Stimulated activated CD4-positive, alpha-beta T cell treated with anti-CD3 and anti-CD28 coated beads, Interleukin-4, amount 100 ng/mL, for 24 hours (primary cell): ENCODE measurements at places on chromosomes 13 and 19.
A peak's percentile ranks its signal among the peaks of the same experiment; 100 is the strongest.

DNA sequence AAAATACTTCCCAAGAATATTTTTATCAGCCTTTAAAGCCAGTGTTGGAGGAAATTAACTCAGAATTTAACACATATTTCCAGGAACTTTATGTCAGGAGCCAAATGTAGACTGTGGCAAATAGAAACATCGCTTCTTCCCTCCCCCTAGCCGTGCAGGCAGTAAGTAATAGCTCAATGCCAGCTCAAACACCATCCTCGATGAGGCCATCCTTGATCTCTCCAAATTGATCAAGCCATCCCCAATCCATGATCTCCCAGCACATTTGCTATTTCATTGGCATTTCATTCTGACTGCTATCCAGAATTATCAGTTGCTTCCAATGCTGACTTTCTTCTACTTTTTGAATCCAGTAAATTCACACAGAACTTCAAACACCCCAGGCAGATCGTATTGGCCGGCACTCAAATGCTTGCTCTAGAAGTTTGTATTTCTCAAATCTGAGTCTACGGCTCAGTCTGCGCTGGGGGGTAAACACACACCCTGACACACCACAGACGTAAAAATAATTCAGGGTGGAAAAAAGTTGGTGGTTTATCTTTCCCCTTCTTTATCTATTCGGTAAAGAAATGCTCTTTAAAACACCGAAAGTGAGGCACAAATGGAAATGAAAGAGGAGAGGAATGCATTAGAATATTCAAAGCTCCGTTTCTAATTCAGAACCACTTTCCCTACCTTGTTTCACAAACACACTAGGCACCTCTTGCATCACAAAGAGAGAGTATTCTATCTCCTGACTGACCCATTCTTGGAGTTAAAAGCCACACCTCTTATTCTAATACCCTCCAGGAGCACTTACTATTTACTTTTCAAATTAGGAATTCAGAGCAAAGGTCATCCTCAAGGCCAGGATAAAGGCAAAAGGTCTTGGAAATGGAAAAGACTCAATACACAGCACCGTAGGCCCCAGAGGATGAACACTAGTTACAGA is 991 bp downstream of the OBI1 start:
- DNase-seq: no peak

- peak; percentile 25 for DNase-seq
Measured at GRCh38 chr19:57280962-57281400, 696 bp downstream of the ZNF460 start.

DNA sequence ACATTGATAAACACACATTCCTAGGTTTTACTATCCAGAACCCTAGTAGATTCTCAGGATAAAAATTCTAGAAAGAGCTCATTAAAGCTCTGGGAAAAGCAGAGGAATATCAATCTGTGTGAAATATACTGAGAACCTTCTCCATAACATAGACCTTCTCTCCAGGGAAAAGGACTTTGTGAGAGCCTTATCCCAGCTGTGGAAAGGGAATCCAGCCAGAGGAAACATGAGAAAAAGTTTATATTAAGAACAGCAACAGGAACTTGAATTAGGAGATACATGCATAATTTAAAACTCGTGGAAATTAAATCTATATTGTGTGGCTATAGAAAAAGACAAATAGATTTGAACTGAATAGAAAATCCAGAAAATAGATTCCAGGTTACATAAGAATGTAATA is 1639.9 kb downstream of the EFNB2 start:
- no peak for DNase-seq

DNA sequence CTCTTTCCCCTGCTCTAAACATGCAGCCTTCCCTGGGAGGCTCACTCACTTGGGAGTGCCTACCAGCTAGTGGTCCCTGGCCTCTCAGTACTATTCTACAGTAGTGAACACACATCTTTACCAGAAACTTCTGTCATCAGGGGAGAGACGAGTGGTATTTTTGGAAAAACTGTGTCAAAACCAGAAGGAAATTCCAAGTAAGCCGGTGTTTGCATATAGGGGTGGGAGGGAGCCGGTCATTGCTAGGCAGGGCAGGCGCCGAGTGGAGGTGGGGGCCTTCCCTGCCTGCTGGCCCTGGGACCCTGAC is 7.0 kb downstream of the RPS9 start:
- no peak for DNase-seq

GRCh38 chr13:80340651-80341100 is 250 bp downstream of the SPRY2 start:
- no peak for DNase-seq

GRCh38 chr19:2782329-2782935 is 641 bp downstream of the SGTA start:
- DNase-seq: peak; percentile 28

- DNase-seq: no peak
Measured at GRCh38 chr19:49155820-49156346, 687 bp upstream of the HRC start.

- DNase-seq: peak; percentile 62
Measured at GRCh38 chr19:33064792-33065550, at the start of gene RHPN2. Gene RHPN2 (minus strand): TSS chr19:33064888. CDS start chr19:33064852, 36 bp downstream.

- no peak for DNase-seq
Measured at GRCh38 chr13:88526186-88526852, 855.1 kb downstream of the SLITRK5 start.

DNA sequence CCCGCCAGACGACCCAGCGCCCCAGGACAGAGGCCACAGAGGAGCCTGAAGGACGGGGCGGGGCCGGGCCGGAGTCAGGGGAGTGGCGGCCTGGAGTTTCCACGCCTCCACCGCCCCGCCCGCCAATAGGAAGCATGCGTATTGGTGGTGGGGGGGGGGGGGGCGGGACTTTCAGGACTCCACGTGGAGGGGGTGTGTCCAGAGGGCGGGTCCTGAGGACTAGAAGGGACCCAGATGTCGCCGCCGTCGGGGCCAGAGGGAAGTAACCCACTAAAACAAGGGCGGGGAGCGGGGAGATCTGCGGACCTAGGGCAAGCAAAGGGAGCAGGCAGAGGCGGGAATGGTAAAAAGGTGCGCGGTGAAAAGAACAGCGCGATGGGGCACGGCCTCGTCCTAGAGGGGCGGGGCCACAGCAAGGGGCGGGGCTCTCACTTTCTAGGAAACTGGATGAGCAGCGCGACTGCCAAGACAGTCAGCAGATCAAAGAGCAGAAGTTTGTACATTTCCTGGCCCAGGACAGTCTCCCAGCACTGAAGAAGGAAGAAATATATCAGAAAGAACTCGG is 2.8 kb upstream of the LENG1 start:
- peak; percentile 83 for DNase-seq

GRCh38 chr13:106088085-106088484 is 447.4 kb downstream of the EFNB2 start:
- no peak for DNase-seq

DNA sequence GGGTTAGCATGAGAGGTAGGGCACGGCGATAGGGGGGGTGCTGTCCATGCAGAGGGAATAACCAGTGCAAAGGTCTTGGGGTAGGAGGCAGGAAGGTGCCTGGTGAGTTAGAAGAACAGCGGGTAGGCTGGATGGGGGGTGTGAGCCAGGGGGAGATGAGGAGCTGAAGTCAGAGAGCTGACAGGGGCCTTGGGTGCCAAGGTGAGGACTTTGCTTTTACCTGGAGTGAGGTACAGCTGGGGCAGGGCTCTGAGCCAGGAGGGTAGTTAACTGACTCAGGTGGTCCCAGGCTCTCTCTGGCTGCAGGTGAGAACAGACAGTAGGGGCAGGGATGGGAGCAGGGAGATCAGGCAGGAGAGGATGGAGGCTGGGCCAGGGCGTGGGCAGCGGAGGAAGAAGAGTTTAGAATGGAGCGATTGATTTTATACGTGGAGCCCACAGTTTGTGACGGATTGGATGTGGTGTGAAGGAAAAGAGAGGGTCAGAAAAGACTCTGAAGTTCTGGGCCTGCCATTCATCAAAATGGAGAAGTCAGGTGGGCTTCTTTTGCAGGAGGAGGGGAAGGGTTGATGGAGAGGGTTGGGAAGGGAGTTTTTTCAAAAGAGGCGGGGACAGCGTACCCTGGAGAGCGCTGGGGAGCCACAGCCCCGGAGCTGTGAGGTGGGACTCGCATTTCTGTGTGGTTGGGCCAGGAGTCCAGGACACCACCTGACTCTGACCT is 1.2 kb upstream of the GRAMD1A start:
- DNase-seq: no peak

GRCh38 chr13:103960001-103960400 is 893.8 kb upstream of the SLC10A2 start:
- no peak for DNase-seq

- DNase-seq: peak; percentile 70
Measured at GRCh38 chr19:55353803-55354697, 469 bp downstream of the COX6B2 start.

DNA sequence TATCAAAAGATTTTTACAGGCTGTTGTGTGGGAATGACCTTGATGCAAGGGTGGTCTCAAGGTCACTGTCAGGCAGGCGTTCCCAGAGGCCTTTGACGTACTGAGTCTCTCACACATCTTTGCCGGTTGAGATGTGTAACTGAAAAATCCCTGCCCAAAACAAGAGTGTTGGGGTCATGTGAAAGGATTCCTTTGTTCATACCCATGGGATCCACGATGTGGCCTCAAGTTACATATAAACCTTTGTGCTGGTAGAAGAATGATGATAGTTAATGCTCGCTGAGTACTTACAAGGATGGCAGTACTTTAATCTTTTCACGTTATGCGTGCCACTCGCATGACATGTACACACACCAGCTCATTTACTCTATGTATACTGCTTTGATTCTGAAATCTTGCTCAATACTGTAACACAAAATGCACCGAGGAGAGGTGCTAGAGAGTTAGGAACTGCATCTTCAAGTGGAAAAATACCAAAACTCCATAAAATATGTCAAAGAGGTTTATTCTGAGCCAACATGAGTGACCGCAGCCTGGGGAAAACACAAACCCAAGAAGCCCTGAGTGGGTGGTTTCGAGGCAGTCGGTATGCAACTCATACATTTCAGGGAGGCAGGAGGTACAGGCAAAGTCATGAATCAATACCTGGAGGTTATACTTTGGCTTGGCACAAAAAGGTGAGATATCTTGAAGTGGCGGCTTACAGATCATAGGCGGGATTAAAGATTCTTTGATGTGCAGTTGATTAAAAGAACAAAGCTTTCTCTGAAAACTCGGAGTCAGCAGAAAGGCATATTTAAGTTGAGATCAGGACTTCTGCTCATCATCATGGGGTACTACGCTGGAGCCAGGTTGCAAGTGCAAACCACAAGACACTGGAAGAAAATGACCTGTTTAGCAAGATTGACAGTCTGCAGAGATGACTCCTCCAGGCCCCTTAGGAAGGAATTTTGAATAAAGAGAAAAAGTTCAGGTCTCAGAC is 87.4 kb upstream of the ARHGEF7 start:
- no peak for DNase-seq

DNA sequence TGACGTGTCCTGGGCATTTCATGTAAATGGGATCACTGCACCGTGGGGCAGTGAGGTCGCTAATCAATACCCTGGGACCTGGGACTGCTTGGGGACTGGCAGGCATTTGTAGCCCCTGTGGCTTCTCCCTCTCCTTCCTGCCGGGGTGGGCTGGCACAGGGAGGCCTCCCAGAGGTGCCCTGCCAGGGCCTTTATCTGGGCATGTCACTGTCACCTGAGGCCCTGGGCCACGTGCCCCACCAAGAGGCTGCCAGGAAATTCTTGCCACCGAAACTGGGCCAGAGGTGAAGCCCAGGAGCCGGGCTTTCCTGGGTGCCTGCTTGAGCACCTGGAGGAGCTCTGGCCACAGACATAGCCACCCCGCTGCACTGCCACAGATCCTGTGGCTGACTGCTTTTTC is 1.8 kb upstream of the NMRK2 start:
- DNase-seq: no peak

GRCh38 chr19:10013316-10013715 is at the start of gene RDH8:
Gene RDH8 (plus strand): TSS chr19:10013483. CDS start chr19:10013498, 15 bp downstream.
- no peak for DNase-seq

GRCh38 chr13:97015661-97016350 is 21.5 kb upstream of the OXGR1 start:
- no peak for DNase-seq

- no peak for DNase-seq
Measured at GRCh38 chr13:42149136-42149535, 100.7 kb downstream of the DGKH start.

DNA sequence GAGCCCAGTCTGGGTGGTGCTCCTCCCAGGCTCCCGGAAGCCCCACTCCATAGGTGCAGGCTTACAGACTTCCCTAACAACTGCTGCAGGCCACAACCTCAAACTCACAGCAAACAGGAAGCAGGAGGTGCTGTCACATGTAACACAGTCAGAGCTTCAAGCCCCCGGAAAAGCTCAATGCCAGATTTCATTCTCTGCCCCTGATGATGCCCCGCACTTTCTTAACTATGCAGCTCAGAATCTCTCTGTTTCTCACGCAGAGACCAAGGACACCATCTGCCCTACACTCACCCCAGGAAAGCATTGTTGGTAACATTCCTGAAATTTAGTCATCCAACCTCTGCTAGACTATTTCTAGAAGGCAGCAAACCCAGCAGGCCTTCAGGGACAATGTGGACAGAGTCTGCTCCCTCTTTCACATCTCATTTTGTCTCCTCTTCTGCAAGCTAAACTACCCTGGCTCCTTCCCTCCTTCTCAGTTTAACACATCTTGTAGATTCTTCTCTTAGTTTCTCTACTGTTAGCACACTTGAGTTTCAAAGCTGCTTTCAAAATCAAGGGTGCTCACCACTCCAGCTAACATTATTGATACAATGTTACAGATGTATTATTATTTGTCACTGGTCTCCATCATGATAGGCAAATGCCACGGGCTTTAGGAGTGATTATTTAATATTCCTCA is 162.5 kb downstream of the KCTD12 start:
- no peak for DNase-seq

DNA sequence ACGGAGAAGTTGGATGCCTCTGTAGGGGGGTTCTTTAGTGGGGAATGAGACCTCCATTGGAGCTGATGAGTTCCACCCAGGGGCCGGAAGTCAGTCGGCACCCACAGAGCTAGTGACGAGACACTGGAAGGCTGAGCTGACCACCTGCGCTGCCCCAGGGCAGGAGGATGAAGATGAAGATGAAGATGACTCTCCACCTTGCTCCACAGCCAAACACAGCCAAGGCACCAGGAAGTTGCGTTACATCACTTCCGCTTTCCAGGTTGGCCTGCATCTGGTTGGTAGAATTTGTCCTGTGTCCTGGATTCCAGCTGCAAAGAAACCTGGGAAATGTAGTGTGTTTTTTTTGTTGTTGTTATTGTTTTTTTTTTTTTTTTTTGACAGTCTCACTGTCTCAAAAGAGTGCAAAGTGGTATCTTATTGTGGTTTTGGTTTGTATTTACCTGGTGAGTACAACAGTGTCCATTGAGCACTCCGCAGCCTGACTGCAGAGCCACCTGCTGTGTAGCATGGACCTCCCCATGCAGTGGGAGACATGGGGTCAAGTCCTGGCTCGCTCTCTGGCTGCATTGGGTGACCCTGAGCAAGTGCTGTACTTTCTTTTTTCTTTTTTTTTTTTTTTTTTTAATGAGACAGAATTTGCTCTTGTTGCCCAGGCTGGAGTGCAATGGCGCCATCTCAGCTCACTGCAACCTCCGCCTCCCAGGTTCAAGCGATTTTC is 1.9 kb downstream of the TBC1D17 start:
- DNase-seq: no peak

- no peak for DNase-seq
Measured at GRCh38 chr13:22198001-22198400, 527.1 kb downstream of the FGF9 start.
